ENCODE measurements at places on chromosomes 5 and 9. TPM values are rescaled to one million over a fixed set of nuclear protein-coding genes. Genes with fewer than 3 reads are reported as not detected.

The TEX53 gene
- not detected for polyA plus RNA-seq

The SPINK13 gene
- 1.1 TPM for polyA plus RNA-seq

The FSD1L gene
- polyA plus RNA-seq: 1.6 TPM

The HBEGF gene
- polyA plus RNA-seq: 4.2 TPM

The C9 gene
- polyA plus RNA-seq: 0.05 TPM

The BRD8 gene
- 75.3 TPM for polyA plus RNA-seq

The CCL21 gene
- 16.6 TPM for polyA plus RNA-seq

GRCh38 chr5:98827161-98827560 is 53.7 kb downstream of the RGMB start:
- no peak for DNase-seq

- peak; percentile 12 for DNase-seq
Measured at GRCh38 chr9:71941998-71942567, 30.6 kb downstream of the C9orf85 start.

GRCh38 chr9:131670247-131671132 is 69.4 kb downstream of the RAPGEF1 start:
- no peak for DNase-seq

DNA sequence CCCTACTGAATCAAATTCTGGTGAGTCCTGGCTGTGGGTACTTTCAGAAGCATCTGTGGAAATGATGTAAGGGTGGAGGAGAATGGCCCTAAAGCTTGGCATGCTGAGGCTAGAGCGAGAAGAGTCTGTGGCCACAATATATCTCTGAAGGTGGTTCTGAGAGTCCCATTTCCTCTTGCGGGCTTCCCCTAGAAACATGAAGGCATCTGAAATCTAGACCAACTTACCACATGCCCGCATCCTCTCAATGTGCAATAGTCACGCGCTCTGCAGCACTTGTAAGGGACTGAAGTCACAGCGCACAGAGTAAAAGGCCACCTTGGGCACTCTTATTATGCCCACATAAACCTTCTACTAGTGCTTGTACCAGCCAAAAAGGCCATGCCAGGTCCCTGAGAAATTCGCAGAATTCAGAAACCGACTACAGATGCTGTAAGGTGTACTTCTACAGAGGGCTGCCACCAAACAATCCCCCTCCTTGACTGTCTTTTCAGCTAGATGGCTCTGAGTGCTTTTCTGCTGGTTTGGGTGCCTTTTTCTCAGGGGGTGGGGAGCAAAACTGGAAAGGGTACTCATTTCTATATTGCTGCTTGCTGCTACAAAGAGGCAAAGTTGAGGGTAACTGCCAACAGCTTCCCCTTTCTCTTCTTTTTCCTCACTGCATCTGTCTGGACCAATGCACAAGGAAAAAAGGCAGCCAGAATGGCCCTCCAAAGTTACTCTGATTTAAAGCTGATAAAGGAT is 107.3 kb downstream of the ZDHHC21 start:
- DNase-seq: peak; percentile 28

DNA sequence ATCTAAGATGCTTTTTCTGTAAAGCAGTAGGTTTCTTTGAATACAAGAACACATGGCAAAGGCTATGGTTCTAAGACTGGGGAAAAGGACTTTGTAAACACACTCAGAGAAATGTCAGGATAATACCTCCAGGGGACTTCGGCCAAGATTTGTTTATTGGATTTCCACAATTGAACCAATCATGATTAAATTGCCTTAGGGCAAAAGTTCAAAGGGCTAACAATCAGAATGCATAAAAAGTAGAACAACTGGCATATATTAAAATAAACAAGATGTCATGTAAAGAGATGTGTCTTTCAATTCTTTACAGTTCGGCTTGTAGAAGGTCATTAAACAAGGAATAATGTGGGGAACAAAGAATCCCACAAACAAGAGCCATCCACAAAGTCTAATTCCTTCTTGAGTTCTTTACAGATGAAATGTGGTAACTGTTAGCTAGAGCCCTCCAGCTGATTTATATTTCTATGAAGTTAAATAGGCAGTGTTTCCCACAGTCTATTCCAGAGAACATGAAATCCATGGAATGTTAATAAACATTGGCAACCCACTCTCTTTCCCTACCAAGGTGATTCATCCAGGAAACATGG is 565.5 kb downstream of the ZNF608 start:
- no peak for DNase-seq

- no peak for DNase-seq
Measured at GRCh38 chr9:136697821-136698526, 10.7 kb upstream of the AGPAT2 start.
